AG09319 (cell line): ENCODE measurements at places on chromosomes 2 and 18.

- DNase-seq, result no peak
These were observed 30.1 kb upstream of the TMEM87B start for GRCh38 chr2:112024896-112025491.

DNA sequence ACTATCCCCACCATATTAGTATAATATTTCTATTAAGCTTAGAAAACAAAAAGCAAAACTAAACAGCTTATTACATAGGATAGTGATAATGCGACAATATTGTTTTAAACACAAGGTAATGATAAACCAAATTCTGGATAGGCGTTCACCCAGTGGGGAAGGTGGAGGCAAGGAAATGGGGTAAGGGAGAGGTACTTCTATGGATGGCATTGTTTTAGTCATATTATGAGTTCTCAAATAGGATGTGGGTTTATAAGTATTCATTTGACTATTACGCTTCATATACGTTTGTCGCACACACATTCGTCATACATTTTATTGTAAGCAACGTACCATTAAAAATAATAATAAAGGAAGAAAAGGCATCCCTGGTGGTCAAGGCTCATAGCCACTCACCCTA lies 88.8 kb upstream of the DNMT3A start:
- no peak for DNase-seq

DNA sequence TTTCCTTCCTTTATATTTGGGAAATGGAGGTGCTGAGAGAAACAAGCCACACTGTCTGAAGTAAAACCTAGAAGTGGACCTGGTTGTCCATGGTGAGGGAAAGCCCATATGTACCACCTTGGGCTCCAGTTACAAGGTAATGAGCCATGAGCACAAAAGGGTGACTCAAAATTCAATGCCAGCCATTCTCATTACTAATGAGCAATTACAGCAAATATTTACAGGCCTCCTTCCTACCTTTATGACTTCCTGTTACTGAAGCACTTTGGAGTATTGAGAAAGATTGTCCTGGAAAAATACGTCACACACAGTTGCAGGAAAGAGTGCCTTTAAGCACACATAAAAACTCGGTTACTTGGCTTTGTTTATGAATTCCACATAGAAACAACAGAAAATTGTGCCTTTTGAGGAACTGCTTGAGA lies 9.1 kb downstream of the EPAS1 start:
- no peak for DNase-seq

GRCh38 chr18:75474332-75474731 lies 46.8 kb upstream of the SMIM21 start:
- no peak for DNase-seq
